ENCODE measurements at places on chromosomes 6 and 20. TPM values are rescaled to one million over a fixed set of nuclear protein-coding genes. Genes with fewer than 3 reads are reported as not detected.

DNA sequence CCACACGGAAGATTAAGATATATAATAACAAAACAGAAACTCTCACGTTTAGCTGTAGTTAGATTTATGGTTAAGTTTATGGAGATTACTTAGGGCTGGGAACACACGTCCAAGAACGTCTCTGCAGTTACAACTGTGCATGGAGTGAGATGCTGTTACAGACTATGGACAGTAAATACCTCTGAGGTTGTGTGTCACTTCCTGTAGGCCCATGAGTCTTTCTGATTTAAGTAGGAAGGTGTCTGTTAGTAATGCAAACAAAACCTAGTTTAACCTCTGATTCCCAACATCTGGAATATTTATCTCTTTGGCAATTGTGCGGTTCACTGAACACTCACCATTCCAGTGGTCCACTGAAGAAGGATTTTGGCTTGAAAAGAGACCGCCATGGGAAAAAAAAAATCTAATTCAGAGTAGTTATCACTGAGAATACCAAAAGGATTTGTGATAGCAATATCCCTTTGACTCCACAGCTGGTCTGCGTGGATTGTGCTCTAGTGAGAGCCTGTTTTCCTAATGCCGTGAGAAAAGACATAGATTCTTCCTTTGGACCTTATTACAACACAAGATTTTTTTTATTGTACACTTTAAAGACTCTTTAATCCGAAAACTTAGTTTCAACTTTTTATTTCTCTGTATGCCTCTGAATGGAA, 478.2 kb upstream of the CITED2 start:
- peak; percentile 80 for DNase-seq

DNA sequence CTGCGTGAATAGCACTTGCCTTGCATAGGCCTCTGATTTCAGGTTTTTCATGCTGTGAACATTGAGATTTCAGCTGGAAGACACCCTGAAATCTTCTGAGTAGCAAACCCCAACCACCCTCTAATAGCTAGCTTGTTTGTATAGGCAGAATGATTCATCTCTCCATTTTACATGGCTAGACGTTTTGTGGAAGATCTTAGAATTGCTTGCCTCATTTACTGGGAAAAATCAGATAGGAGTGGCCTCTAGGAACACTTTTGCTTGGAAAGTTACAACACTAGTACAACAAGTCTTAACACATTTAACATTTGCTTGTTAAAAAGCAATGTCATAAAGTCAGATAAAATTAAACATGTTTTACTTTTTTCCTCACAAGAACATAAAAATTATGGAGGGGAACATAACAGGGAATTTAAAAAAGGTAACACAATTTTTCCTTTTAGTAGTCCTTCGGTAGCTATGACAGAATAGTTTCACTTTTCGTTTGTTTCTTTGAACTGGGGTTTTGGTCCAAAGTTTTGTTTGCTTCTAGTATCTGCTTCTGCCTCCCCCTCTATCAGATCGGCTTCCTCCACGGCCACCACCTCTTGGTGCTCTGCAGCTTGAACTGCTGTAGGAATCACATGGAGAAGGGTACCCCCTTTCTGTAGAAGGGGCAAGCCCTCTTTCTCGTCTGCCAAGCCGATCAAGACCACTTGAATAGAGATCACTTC, 102.2 kb upstream of the PTCHD4 start:
- peak; percentile 30 for DNase-seq

GRCh38 chr6:75084018-75084417, 121.8 kb downstream of the COL12A1 start:
- DNase-seq, result no peak

BPIFA1 gene
- total RNA-seq, result not detected

DNA sequence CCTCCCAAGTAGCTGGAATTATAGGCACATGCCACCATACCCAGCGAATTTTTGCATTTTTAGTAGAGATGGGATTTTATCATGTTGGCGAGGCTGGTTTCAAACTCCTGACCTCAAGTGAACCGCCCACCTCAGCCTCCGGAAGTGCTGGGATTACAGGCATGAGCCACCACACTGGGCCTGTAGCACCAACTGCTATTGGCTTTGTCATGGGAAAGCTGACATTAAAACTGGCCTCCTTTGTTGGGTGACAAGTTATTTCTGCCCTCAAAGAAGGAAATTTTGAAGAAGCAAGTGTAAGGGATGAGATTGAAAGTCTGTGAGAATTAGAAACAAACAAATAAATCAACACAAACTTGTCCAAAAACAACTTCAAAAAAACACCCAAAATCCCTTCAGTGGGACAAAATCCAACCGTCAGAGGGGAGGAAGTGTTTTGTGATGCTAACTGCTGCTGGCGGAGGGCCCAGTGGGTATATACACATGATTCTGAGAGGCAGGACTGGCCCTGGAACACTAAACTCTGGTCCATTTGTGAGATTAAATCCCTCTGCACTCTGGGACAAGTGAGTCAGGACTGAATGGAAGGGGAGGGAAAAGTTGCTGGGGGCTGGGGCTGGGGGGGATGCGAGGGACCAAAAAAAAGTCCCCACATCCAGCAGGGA, 87.5 kb upstream of the NAA20 start:
- DNase-seq, result no peak

GRCh38 chr6:106637051-106637716, 7.8 kb downstream of the QRSL1 start:
- no peak for DNase-seq

RAB44 gene
- total RNA-seq, result not detected

LGSN gene
- not detected for total RNA-seq

APCDD1L gene
- total RNA-seq, result 122 TPM

SLC13A3 gene
- total RNA-seq, result 4.1 TPM

- no peak for DNase-seq
Measured at GRCh38 chr20:63238514-63239125, 2.9 kb downstream of the BIRC7 start.

SCGN gene
- not detected for total RNA-seq

- no peak for DNase-seq
Measured at GRCh38 chr20:16393836-16394235, 179.4 kb downstream of the KIF16B start.

LY6G6D gene
- total RNA-seq, result not detected

SAPCD1 gene
- total RNA-seq, result 2.7 TPM

RAD21L1 gene
- 0.98 TPM for total RNA-seq

DNA sequence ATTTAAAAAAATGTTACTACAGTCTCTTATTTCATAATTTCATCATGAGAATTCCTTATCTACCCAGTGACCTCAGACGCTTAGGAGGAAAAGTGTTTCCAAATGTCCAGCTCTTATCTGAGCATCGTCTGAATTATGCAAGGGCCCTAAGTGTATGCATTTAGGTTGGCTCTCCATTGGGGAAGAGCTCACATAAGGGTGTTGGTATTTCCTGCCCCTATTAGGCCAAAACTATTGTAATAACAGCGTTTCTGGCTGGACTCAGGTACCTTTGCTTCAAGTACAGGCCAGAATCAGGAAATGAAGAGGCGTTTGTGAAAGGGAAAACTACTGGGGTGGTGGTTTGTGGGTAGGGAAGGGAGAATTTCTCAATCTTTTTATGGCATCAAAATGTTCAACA, 40.4 kb upstream of the SGK1 start:
- peak; percentile 11 for DNase-seq

SIRPD gene
- 0.68 TPM for total RNA-seq

MUC21 gene
- not detected for total RNA-seq

GRCh38 chr6:45697605-45698004, 318.1 kb downstream of the CLIC5 start:
- DNase-seq, result peak; percentile 100

IL17F gene
- total RNA-seq, result not detected

DNA sequence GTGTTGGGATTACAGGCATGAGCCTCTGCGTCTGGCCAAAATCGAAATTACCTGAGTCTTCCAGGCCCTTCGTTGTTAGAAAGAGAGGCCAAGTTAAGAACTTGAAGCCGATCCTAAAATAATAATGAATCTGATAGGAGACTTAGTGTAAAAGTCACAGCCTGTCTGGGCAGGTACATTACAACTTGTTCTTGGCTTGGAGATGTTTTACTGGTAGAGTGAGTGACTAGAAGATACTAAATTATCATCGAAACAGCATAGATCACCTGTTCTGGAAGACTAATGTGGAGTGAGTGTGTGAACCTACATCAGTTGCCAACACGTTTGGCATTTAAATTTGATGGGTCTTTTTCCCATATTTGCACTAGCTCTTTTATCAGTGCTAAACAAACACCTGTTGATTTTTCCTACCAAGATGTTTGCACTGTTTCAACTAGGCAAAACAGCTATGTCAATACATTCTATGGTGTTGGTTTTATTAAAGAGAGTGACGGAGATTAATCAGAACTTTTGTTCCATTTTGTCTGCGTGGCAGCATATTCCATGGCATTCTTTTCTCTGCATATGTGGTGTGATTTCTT, 4.6 kb upstream of the TMEM217 start:
- DNase-seq, result no peak

- peak; percentile 100 for DNase-seq
Measured at GRCh38 chr20:4470375-4470774, 251.3 kb upstream of the PRND start.

DNA sequence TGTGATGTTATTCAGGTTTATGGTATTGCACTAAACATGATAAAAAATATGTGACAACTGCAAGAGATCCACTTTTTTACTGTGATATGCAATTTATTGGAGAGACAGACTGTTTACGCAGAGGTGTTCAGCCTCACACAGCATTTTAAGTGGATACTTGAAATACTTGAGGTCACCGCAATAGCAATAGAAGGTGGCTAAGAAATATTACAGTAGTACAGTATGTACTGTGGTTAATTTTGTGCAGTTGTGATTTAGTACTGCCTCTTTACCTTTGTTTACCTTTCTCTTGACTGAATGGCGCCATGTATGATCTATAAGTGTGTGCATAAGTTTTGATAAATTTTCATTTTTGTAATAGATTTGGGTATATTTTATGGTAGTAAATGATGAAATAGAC, 17.4 kb downstream of the MACROD2 start:
- no peak for DNase-seq

DNA sequence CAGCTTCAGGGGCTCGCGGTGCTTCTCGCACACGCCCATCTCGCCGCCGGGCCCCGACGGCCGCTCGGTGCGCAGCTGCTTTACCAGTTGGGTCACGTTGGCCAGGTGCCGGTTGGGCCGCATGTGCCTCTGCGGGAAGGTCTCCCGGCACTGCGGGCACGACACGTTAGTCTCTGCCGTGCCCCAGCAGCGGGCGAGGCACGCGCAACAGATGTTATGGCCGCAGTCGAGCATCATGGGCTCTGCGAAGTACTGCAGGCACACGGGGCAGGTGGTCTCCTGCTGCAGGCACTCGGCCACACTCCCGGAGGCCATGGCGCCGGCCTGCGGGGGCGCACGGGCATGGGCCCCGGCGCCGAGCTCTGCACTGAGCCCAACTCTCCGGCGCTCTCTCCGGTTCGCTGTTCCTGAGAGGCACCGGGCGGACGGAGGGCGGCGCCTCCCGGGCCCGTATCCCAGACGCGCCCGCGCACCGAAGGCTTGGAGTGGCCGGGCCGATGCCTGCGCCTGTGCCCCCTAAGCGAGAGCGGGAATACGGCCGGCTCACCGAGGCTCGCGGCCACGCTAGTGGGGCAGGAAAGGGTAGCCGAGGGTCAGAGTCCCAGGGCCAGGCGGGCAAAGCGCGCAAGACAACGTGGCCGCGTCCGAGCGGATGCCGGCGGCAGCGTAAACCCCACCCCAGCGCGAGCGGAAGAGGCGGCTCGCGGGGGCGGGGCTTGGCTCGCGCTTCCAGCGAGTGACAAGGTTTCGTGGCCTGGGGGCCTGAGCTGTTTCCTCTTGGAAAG, at the start of gene TRIM27:
Gene TRIM27, minus strand, starts transcription at position 668 of the 785 bp plus-strand sequence. Its CDS starts 353 bp downstream, at position 315.
- DNase-seq, result peak; percentile 92

DNA sequence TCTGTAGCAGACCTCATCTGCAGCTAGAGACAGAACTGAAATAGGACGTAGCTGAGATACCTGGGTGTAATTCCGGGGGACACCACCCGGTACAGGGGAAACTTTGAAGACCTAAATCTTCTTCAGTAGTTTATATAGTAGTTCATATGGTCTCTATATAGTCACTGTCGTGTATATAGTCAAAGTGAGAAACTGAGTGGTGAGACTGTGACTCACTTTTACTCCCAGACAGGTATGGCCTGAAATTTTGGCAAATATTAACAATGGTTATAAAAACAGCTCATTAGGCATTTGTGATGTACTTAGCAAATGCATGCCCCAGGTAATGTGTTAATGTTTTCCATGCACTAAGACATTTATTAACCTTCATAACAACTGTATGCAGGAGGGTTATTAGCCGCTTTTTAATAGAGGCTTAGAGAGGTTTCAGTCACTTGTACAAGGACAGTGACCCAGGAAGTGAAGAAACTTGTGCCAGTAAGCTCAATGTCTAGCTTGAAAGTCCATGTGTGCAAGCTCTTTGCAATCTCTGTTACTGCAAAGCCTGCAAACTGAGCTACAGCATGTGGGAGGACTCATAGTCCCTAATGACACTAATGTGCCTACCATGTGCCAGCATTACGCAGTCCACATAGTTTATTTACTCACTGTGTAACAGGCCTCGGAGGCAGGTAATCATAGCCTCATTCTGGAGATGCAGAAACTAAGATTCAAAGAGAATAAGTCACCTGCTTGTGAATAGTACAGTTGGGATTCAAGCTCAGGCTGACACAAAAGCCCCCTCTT, 165.4 kb upstream of the CHD6 start:
- no peak for DNase-seq

- DNase-seq, result no peak
Measured at GRCh38 chr20:252801-253200, 4.7 kb upstream of the DEFB132 start.

TMEM200A gene
- total RNA-seq, result 30.9 TPM

DNA sequence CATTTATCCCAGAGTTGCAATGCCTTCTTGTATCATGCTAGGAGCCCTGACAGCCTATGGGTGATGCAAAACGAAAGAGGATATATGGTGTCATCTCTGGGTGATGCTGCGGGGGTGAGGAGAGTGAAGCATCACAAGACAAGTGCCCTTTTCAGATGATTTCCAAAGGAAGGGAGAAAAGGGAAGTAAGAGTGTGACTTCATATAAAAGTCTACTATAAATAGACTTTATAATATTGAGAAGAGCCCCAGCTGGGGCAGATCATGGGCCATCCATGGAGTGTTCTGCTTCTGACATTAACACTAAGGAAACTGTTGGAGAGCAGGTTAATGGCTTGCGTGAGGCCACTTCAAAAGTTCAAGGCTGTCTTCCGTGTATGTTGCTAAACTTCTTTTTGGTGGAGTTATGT, 4.4 kb downstream of the CD83 start:
- no peak for DNase-seq

OXT gene
- total RNA-seq, result not detected

GRCh38 chr6:86586195-86586594, 351.1 kb upstream of the HTR1E start:
- DNase-seq, result no peak

GNL1 gene
- total RNA-seq, result 38.6 TPM

Measured in RPMI7951 (cell line).